ENCODE measurements at places on chromosomes 4 and X. TPM values are rescaled to one million over a fixed set of nuclear protein-coding genes. Genes with fewer than 3 reads are reported as not detected.

Gene FHL1
- total RNA-seq, result 865 TPM

DNA sequence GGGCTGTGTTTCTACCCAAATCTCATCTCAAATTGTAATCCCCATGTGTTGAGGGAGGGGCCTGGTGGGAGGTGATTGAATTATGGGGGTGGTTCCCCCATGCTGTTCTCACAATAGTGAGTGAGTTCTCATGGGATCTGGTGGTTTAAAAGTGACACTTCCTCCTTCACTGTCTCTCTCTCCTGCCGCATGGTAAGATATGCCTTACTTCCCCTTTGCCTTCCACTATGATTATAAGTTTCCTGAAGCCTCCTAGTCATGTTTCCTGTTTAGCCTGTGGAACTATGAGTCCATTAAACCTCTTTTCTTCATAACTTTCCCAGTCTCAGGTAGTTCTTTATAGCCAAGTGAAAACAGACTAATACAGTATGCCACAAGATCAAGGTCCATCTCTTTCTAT, 70.0 kb upstream of the MSX1 start:
- H3K27me3 ChIP-seq, result no peaks in the 10 kb centered on the region
- H3K4me1 ChIP-seq, result no peaks in the 10 kb centered on the region
- H3K36me3 ChIP-seq, result no peaks in the 10 kb centered on the region
- DNase-seq, result no peak

DNA sequence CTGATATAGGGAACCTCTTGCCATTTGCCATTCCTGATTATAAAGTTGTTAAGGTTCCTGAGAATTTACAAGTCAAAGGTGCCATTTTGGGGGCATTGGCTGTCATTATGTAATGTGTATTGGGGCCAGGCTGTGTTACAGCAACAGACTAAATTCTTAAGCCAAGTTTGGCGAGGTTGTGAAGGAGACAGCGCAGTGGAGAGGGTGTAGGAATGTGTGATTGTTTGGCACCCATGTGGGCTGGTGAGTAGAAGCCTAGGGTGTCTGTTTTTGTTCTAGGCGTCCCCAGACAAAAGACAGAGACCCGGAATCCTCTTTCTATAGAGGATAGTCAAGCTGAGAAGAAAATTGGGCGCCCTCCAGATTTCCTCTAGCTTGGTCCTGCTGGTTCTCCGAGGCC, 2535.3 kb downstream of the PCDH7 start:
- H3K4me1 ChIP-seq, result no peaks in the 10 kb centered on the region
- DNase-seq, result no peak
- H3K27ac ChIP-seq, result no peak overlapping the region
- H3K36me3 ChIP-seq, result no peaks in the 10 kb centered on the region

DNA sequence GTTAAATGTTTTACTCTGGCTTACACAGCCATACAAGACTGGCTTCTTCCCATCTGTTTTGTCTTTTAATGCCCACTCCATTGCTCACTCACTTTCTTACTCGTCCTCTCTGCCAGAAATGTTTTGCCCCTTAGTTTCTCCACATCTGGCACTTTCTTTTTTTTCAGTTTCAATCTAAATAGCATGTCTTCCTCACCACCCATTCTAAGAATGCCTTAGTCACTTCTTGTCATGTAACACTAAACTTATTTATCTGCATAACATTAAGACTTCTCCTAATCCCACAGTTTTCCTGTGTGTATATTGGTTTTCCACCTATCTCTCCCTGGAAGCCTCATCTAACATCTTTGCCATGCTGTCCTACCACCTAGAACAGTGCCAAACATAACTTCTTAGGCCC, 119.3 kb downstream of the ADAMTS3 start:
- H3K4me3 ChIP-seq, result no peak overlapping the region
- no peaks in the 10 kb centered on the region for H3K4me1 ChIP-seq
- DNase-seq, result no peak
- H3K27ac ChIP-seq, result no peak overlapping the region
- no peaks in the 10 kb centered on the region for H3K36me3 ChIP-seq
- no peaks in the 10 kb centered on the region for H3K27me3 ChIP-seq
